ENCODE measurements at places on chromosomes 13 and 19.

- DNase-seq, result no peak
Observed at GRCh38 chr19:50501568-50502475, 9.2 kb downstream of the JOSD2 start.

DNA sequence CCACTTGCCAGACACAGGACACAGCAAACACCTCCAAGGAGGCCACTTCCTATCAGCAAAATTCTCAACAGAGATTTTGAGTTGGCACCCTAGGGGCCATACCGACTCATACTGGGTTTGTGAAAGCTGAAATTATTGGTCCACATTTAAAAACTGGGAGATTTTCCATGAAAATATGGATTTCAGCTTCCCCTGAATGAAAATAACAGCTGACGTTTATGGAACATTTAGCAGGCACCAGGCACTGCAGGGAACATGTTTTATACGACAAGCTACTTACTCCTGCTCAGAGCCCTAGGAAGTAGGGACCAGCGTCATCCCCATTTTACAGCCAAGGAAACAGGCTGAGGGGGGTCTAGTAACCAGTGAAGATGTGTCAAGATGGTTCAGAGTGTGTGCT, 169.3 kb downstream of the IER2 start:
- DNase-seq, result no peak

- no peak for DNase-seq
Observed at GRCh38 chr13:55613429-55614187, 1527.1 kb upstream of the PRR20A start.

GRCh38 chr19:2700660-2701360, 1.7 kb downstream of the GNG7 start:
- no peak for DNase-seq
